Fibroblast of skin of right biceps (primary cell): ENCODE measurements at places on chromosomes 6 and 20.
A peak's percentile ranks its signal among the peaks of the same experiment; 100 is the strongest.

DNA sequence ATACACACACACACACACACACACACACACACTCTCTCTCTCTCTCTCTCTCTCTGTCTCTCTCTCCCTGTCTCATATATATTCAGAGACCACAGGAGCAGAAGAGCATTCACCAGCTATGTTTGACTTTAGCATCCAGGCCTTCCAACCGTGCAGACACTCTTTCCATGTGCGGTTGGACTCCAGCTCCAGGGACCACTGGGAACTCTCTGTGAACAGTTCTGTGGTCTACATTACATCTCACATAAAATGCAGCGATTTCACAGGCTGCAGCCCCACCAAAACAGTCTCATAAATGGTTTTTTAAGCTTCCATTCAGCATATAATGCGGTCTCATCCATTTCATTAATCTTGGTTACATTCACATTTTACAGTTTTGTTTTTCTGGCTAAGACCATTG is 508.4 kb upstream of the SULF2 start:
- DNase-seq: no peak

- no peak for DNase-seq
Measured at GRCh38 chr6:169950558-169950957, 199.1 kb downstream of the ERMARD start.

DNA sequence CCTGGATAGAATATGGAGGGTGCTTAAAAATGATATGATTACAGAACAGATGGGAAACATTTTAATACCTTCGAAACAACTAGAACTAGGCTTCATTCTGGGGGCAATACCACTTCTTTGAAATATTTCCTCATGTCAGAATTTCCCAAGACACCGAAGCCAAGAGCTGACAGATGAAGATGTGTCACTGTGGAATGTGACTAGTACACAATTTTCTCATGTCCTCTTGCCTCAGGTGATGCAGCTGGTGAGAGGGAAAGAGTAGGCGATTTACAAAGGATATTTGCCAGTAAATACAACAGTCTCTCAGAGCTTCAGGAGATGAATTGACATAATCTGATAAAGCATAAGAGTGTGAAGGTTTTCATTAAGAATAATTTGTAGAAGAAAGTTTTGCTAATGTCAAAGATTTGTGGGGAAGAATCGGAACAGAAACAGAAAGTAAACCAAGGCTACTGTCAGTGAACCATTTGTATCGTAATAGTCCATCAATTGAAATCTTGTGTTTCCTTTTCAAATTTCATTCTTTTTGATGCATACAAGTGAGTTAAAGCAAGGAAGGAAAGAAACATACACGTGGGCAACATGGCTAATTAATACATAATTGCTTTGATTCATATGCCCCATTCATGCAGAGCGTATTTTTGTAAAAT is 164.7 kb upstream of the CCN2 start:
- no peak for DNase-seq

GRCh38 chr6:43658161-43658560 is 13.3 kb downstream of the RSPH9 start:
- DNase-seq: no peak

DNA sequence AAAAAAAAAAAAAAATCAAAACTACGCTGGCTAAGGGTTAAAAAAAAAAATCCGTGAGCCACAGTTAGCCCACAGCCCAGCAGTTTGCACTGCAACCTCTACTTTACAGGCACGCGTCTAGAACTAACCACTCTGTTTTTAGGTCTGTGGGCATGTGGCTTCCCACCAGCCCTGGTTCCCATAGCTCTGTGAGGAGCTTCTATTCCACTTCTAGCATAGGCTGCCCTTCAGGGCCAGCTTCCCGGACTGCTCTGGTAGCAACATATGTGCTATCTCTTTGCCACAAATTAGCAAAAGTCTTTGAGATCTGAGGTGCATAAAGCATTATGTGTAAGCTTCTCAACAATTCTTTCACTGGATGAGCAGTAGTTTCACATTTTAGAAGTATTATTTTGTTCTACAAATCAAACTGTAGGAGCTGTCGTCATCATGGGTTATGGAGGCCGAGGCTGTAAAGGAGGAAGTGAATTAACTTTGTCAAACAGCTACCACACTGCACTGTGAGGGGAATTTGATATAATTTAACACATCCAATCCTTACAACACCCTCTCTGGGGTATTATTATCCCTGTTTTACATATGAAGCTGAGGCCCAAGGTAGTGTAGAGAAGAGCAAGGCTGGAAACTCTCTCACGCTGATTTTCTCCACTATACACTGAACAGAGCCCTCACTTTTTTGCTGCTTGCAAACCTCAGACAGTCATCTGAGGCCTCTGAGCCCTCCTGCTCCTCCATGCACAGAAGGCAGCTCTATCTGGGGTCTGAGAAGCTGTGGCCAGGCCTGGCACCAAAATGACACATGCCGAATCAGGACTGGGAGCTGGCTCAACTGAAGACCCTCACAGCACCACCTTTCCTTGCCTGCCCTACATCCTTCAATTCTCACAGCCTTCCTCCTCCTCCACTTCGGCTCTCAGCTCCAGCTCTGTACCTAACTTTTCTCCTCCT is 35.4 kb downstream of the MAN1A1 start:
- no peak for DNase-seq

DNA sequence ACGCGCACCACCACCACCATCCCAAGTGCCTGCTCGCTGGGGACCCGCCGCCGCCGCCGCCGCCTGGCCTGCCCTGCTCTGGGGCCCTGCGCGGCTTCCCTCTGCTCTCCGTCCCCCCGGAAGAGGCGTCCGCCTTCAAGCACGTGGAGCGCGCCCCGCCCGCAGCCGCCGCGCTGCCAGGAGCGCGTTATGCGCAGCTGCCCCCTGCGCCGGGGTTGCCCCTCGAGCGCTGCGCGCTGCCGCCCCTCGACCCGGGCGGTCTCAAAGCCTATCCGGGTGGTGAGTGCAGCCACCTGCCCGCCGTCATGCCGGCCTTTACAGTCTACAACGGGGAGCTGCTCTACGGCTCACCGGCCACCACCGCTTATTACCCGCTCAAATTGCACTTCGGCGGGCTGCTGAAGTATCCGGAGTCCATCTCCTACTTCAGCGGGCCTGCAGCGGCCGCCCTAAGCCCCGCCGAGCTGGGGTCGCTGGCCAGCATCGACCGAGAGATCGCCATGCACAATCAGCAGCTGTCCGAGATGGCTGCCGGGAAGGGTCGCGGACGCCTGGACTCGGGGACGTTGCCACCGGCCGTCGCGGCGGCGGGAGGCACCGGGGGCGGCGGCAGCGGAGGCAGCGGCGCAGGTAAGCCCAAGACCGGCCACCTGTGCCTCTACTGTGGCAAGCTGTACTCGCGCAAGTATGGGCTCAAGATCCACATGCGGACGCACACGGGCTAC is 7.2 kb downstream of the PRDM13 start:
- no peak for DNase-seq

GRCh38 chr6:14929291-14929690 is 316.6 kb upstream of the JARID2 start:
- DNase-seq: no peak

DNA sequence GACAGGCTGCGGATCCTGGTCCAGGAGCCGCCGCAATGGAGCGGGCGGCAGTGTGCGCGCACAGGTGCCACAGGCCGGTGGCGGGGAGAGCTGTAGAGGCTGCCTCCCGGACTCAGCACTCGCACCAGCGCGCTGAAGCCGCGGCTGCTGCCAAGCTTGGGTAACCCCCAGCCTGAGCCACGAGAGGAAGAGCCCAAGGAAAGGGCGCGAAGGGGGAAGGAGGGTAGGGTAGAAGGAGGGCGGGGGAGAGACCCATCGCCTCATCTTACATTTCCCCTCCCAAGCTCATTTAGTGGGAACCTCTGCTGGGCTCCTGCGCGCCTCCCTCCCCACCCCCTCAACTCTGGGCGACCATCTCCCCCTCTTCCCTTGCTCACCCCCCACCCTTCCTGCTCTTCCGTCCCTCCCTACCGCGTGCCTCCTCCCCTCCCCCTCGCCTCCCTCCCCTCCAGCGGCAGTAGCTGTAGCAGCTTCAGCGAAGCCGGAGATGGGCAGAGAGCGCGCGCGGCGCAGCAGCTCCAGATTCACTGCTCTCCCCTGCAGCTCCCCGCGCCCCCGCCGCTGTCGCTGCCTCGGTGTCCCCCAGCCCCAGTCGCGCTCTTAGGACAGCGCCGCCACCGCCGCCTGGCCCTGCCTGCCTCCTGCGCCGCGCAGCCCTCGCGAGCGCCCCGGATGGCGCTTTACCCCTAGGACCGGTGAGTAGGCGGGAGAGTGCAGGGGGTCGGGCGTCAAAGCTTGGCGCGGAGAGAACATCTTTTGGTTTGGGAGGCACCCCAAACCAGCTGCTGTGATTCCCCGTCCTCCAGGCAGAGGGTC is at the start of gene FUT9:
Gene FUT9 (plus strand): TSS at position 457 of the 816 bp plus-strand sequence. CDS start 187,182 bp downstream, outside the sequence.
- no peak for DNase-seq

DNA sequence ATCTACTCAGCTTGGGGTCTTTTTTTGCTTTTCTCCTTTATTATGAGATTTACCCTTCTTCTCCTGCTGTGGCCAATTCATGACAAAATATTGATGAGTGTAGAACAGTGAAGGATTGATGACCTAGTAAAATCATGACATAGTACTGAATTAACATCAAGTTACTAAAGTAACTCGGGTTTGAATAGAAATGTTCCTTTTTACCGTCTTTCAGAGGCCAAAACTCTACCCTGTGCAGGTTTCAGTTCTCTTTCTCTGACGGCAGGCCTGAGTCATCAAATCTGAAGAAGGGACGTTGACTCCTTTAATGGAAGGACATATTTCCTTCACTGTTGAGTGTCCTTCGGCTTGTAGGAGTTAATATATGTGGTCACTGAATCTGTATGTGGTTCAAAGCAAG is 80.7 kb downstream of the RREB1 start:
- DNase-seq: no peak

GRCh38 chr6:109628158-109629000 is 62.6 kb downstream of the AK9 start:
- no peak for DNase-seq

DNA sequence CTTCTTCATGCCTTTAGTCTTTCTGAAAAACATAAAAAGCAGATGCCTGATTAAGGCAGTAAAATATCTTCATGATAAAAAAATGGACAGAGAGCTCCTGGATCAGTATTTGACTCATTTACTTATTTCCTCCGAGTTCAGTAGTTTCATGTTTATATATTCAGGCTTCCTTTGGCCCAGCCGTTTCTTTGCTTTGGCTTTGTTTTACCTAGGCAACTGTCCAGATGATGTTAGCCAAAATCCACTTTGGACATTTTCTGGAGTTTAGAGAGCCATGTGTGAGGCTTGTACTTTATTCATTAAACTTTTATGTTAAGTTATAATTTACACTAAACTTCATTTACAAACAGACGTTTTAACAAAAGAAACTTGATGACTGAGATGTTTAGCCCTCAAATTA is 307.1 kb upstream of the RSPO3 start:
- DNase-seq: peak; percentile 20

DNA sequence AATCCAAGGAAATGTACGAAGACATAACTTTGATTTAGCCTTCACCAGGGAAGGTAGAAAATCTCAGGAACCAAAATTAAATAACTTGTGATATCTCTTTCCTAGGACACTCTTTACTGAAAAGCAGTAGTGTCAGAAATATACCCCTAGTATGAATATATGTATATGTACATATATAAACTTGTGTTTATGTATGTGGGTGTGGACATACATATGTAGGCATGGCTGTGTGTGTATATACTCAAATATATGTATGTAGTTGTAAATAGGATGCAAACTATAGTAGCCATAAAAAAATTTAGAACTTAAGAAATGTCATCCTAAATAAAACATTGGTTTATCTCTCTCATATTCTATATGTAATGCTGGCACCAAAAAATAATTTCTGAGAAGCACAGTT is 500.8 kb downstream of the ADGRB3 start:
- no peak for DNase-seq

DNA sequence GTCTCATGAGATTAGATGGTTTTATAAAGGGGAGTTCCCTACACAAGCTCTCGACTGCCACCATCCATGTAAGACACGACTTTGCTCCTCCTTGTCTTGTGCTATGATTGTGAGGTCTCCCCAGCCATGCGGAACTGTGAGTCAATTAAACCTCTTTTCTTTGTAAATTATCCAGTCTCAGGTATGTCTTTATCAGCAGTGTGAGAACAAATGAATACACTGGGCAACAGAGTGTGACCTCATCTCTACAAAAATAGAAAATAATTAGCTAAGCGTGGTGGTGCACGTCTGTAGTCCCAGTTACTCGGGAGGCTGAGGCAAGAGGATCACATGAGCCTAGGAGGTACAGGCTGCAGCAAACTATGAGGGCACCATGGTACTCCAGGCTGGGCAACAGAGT is 51.3 kb downstream of the MDN1 start:
- DNase-seq: no peak

- DNase-seq: no peak
Measured at GRCh38 chr6:51049983-51050877, 231.6 kb downstream of the TFAP2B start.

DNA sequence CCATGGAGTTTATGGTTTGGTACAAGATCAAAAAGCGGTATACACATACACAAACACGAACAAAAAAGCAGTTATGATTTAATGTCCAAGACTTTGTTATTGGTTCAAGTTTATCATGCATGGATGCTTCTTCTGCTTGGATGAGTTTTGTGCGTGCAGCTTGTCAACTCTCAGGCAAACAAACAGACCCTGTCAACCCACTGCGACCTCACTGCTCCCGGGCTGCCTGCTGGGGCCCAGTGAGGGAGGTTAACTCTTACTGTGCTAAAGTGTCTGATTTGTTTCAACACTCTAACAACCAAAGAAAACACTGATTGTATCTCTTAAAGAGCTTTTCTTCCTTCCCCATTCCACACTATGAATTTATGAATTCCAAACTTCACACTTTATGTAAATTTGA is 26.8 kb upstream of the DDR1 start:
- DNase-seq: no peak

DNA sequence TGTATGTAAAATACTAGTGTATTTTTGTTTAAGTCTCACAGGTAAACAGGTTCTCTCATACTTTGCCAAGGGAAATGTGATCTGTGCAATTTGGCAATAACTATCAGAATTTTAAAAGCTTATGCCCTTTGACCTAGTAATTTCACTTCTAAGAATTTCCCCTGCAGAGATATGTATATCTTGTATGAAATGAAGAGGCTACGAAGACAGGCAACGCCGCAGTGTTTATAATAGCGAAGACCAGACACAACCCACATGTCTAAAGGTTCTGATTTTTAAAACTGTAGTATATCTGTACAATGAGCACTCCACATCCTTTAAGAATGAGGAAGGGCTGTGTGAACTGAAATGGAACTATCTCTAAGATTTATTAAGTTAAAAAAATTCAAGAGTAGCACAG is 7.5 kb downstream of the TRAF3IP2 start:
- DNase-seq: no peak

DNA sequence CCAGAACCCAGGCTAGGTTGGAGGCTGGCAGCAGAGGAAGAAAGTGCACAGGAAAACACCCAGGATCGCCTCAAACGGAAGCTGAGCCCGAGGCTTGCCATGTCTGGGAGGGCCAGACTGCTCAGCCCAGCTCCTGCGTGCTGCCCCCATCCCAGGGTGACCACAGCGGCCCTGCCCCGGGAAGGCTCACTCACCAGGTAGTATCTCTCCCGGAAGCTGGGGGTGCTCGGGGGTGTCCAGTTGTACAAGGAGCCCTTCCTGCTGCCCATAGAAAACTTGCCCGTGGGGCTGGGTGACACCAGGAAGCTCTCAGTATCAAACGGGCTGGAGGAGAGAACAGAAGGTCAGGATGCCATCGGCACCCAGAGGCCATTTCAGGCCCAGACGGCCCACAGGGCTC is 86.9 kb downstream of the RIPOR3 start:
- DNase-seq: no peak
